ENCODE measurements at places on chromosomes 4 and X.

GRCh38 chrX:9392445-9392844, 72.4 kb upstream of the TBL1X start:
- no peak for DNase-seq

DNA sequence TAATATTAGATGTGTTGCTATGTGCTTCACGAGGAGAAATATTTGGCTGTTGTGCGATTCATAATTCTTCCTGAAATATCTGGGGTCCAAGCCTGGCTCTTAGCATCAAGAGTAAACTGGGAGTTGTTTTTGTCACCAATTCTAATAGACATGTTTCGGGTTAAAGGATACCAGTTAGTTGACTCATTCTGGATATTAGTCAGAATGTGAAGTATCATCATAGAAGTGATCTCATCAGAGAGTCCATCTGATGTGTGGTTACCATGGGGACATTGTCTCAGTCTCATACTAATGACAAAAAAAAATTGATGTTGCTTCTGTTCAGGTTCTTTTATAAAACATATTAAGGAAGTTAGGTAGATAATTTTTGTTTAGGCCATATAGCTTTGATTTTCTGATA, 57.2 kb upstream of the MTMR1 start:
- DNase-seq, result peak; percentile 83

- peak; percentile 76 for DNase-seq
These were observed 7.8 kb upstream of the PIGA start for GRCh38 chrX:15343075-15343476.

- no peak for DNase-seq
These were observed 22.8 kb upstream of the EIF4E start for GRCh38 chr4:98951710-98952109.

GRCh38 chr4:109332926-109333464, 30.5 kb upstream of the COL25A1 start:
- DNase-seq, result peak; percentile 3

DNA sequence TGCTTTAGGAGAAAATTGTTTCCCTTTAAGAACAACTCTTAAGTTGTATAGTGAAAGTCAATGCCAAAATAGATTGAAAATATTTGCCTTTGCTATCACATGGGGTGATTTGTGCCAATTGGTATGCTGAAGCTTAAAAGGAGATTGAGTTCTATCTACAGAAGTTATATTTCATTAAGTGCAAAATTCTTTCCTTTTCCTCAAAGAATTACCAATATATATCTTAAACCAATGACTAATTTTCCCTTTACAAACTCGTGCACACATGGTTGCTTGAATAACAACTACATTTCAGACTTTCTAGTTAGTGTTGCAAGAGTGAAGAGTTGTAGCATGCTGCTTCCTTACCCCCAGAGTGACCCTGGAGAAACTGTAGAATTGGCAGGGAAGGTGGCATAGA, 990.0 kb upstream of the PABPC4L start:
- no peak for DNase-seq

DNA sequence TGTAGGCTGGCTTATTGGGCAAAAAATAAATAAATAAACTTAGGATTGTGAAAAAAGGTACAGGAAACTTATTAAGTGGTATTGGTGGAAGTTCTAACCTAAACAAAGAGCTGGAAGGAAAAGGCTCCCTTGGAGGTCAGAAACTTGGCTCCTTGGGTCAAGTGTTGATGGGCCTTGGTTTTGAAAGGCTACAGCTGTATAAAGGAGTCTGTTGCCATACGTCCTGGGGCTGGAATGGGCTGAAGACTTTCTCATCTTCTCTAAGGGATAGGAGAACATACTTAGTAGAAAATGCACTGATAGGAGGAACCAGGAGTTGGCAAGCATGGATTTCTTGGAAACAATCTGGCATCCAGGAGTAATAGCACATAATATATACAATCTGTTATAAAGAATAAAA, 56.6 kb downstream of the PDLIM5 start:
- DNase-seq, result no peak

GRCh38 chr4:78784236-78784865, 8.2 kb downstream of the BMP2K start:
- peak; percentile 86 for DNase-seq

DNA sequence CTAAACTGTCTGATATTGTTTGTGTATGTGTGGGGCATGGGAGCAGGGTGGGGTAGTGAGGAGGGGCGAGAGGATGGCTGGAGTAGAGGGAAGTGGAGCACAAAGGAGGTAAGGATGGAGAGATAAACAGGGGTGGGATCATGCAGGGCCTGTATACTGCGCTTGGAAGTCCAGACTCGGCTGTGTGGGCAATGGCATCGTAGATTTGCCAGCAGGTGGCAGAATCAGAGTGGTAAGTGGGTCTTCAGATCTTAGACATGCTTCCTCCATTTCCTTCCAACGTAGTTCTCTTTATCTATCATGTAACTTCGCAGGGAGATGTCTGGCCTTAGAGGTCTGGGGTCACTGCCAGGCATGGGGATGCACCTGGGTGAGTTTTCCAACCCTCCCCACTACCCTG, 155.5 kb downstream of the PDGFRA start:
- DNase-seq, result peak; percentile 54

- peak; percentile 66 for DNase-seq
These were observed 255.1 kb upstream of the VEGFC start for GRCh38 chr4:177047851-177048174.

DNA sequence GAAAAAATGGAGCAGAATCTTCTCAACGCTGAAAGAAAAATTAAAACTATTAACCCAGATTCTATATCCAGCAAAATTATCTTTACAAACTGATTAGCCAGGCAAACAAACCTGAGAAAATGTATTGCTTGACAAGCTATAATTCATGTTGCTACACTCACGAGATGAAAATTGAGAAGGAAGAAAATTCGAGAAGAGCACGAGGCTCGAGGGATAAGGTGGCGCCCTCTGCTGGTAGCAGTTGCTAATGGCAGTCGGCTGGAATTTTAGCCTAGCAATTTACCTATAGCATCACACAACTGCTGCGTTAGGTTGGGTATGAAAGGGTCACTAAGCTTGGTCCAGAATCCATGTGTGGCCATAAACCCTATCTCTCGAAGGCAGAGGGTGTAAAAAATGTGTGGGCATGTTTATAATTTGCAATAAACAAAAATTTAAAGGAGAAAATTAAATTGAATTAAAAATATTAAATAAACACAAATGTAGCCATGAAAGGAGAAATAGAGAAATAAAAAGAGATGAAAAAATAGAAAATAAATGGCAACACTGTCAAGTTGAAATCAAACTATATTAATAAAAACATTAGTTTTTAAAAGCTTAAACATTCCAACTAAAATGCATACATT, 126.6 kb downstream of the PPP4R3C start:
- DNase-seq, result peak; percentile 4

- no peak for DNase-seq
These were observed 185.2 kb upstream of the RPS6KA3 start for GRCh38 chrX:20451929-20452328.

- no peak for DNase-seq
These were observed 491.9 kb downstream of the MID1IP1 start for GRCh38 chrX:39293203-39293602.

DNA sequence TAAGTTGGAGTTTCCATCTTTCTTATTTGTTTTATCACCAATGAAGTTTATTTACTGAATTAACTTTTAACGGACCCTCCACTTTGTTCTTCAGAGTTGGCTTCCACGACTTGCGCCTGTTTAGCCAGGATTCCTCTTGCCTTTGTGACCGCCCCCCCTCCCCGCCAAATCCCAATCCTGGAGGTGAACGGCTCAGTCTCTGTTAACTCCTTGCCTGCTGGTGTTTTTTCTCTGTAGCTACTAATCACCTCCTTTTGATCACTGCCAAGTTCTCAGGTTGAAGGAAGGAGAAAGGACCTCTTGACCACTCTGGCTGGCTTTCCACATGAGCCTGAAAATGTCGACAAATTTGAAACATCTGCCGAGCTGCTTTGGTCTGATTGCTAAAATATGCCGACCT, 46.8 kb upstream of the BCOR start:
- no peak for DNase-seq

GRCh38 chrX:17553469-17553868, 178.5 kb downstream of the NHS start:
- DNase-seq, result peak; percentile 84

- no peak for DNase-seq
These were observed 335.2 kb downstream of the PPP1R2C start for GRCh38 chrX:42442745-42443144.

DNA sequence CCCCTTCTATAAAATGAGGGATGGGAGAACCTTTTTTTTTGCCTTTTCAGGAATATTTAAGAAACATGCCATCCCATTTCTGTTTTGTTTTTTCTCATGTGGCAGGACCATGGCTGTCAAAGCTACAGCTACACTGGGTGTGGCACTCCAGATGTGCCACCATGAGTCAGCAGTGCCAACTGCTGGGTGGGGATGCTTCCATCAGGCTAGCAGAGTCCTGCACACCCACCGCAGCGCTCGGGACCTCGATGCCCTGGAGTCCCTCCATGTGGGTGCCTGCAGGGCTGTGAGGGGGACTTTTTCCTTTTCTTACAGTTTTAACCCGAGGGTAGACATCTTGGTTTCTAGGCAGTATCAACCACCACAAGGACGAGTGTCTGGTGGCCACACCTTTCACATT, 352.6 kb downstream of the NR3C2 start:
- no peak for DNase-seq

DNA sequence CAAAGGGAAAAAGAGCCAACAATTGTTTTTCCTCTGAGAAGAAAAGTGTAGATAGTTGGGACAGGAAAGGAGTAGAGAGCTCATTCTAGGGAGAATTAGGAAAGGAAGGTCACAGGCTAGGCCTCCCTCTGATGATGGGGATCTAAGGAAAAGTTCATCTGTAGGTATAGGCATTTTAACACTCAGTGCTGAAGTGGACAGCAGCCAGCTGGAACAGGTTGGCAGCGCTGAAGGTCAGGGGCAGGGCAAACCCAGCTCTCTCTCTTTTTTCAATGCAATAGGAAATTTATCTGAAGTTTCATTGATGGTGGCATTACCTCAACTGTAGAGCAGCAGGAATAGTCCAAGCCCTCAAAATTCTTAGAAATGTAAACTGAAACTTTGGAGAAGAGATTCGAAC, 98.5 kb upstream of the ETNPPL start:
- DNase-seq, result peak; percentile 16

DNA sequence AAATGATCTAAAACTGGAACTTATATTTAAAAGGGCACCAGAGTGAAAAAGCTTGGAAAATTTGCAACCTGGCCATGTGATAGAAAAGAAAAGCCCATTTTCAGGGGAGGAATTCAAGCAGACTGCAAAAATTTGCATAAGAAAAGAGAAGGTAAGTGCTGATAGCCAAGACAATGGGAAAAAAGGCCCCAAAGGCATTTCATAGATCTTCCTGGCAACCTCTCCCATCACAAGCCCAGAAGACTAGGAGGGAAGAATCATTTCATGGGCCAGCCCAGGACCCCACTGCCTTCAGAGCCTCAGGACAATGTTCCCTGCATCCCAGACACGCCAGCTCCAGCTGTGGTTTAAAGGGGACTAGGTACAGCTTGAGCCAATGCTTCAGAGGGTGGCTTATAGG, 887.3 kb upstream of the DIAPH2 start:
- DNase-seq, result no peak

- peak; percentile 28 for DNase-seq
These were observed 340.1 kb downstream of the GPAT3 start for GRCh38 chr4:83876047-83876446.

DNA sequence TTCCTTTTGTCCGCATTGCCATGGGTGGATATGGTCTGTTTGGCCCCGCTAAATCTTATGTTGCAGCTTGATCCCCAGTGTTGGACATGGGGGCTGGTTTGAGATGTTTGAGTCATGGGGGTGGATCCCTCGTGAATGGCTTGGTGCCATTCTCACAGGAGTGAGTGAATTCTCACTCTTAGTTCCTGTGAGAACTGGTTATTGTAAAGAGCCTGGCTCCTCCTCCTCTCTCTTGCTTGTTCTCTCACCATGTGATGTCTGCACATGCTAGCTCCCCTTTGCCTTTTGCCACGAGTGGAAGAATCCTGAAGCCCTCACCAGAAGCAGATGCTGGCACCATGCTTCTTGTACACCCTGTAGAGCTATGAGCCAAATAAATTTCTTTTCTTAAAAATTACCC, 22.6 kb upstream of the STBD1 start:
- DNase-seq, result peak; percentile 6

GRCh38 chr4:2673157-2673556, 83.0 kb downstream of the TNIP2 start:
- DNase-seq, result peak; percentile 21

DNA sequence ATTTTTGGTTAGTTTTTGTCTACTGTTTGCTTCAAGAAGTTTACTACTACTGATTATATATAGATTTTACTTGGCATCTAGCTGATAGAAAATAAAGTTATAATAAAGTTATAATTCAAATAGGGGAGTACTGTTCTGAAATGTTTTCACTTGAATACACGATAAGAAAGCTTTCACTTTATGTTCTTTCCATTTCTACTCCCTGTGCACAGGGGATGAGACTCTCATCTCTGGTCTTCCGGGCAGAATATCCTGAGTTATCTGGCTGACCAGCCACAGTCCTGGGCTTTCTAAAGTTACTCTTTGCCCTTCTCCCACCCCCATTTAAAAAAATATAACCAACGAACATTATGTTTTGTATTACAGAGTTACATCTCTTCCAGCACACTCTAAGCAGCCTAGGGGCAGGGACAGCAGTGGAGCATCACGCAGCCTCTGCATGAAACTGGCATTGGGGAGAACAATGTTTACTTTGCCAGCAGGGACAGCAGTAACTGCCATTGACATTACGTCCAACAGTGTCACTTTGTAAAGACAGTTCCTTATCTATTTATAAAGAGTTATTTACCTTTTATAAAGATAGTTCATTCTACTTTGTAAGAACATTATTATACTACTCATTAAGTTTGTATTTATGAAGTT, 64.3 kb downstream of the METTL14 start:
- no peak for DNase-seq

GRCh38 chrX:133812402-133812801, 173.0 kb downstream of the GPC3 start:
- DNase-seq, result no peak

DNA sequence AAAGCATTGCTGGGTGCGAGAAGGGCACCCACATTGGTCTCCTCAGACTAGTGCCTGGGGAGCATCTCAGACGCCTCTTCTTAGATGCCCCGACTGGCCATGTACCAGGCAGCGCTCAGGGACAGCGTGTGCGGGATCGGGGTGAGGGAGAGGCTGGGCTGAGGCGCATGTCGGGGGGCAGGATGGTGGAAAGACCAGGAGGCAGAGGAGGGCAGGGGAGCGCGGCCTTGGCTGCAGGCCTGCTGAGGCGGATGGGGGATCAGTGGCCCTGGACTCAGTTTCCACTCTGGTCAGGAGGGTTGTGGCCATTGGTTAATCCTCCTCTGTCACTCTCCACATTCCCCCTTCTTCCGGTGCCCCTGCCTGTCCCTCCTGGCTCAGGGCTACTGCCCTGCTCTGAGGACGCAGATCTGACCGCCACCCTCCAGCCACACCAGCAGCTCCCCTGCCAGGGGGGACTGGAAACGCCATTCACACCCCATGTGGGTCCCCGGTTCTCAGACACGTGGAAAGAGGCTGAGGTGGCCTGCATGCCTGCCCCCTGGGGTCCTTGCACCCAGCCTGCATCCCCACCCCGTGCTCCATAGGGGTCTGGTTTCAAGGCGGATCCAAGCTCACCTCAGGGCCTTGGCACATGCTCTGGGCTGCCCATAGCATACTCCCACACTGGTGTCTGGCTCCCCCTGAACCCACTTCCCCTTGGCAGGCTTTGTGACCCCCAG, 105.9 kb downstream of the CPZ start:
- no peak for DNase-seq

- no peak for DNase-seq
These were observed 15.0 kb downstream of the SORBS2 start for GRCh38 chr4:185797018-185797417.

- no peak for DNase-seq
These were observed 644.2 kb downstream of the FSTL5 start for GRCh38 chr4:161519611-161520010.

- DNase-seq, result peak; percentile 16
These were observed at the start of gene TCEAL4 for GRCh38 chrX:103585411-103586313. Gene TCEAL4, plus strand, starts transcription at chrX:103585515. Its CDS starts 1,161 bp downstream, at chrX:103586676.

Data from fibroblast of mammary gland (primary cell).